Skin of body (tissue), 3 donors: ENCODE measurements at places on chromosomes 2 and 18. TPM values are rescaled to one million over a fixed set of nuclear protein-coding genes. Genes with fewer than 3 reads are reported as not detected.
A peak's percentile ranks its signal among the peaks of the same experiment; 100 is the strongest.

Gene LOXHD1
- 2.8 TPM for total RNA-seq

Gene GAD1
- 3.2 TPM for total RNA-seq

Gene PMAIP1
- total RNA-seq, result 12.9 TPM

Gene PROKR1
- total RNA-seq, result 0.10 TPM

Gene POTEE
- total RNA-seq, result not detected

Gene DLX1
- 1.4 TPM for total RNA-seq

Gene DOK1
- total RNA-seq, result 6.2 TPM

Gene C2orf68
- 21.8 TPM for total RNA-seq

Gene SPP2
- total RNA-seq, result not detected

DNA sequence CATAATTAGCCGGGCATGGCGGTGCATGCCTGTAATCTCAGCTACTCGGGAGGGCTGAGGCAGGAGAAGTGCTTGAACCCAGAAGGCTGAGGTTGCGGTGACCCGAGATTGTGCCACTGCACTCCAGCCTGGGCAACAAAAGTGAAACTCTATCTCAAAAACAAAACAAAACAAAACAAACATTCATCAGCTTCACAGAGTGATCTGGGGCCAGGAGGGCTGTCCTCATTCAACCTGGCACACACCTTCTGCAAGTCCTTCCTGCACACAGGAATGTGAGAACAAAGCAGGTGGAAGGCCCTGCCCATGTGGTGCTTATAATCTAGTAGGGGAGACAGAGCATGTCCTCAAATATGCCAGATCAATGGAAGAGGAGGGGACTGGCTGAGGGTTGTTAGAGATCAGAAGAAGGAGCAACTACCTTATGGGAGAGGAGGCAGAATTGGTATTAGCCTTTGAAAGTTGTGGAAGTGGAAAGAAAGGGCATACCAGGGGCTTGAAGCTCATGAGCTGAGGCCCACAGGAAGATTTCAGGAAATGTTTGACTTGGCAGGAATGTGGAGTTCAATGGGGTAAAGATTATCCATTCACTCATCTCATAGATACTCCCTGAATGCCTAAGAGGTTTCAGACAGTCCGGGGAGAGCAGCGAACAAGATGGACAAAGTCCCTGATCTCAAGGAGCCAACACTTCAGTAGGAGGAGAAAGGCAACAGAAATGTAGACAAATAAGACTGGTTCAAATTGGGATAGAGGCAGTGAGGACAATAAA is 155.3 kb upstream of the SIX3 start:
- DNase-seq, result no peak

DNA sequence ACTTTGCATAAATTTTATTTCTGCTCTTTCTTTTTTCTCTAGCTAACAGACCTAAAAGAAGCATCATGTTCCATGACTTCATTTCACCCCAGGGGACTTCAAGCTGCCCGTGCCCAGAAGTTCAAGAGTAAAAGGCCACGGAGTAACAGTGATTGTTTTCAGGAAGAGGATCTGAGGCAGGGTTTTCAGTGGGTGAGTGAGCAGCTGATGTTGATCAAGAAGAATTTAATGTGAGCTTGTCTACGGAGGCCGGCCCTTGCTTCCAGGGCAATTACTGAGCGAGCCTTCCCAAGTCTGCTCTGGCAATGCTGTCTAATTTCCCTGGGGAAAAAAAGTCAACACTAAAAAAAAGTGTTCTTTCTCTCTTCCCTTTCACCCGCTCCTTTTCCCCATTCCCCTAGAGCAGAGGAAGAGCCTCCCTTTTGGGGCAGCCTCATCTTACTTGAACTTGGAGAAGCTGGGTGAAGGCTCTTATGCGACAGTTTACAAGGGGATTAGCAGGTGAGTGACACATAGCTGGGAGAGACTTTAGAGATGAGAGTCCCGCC is 1.2 kb downstream of the CDK15 start:
- DNase-seq, result peak; percentile 68

DNA sequence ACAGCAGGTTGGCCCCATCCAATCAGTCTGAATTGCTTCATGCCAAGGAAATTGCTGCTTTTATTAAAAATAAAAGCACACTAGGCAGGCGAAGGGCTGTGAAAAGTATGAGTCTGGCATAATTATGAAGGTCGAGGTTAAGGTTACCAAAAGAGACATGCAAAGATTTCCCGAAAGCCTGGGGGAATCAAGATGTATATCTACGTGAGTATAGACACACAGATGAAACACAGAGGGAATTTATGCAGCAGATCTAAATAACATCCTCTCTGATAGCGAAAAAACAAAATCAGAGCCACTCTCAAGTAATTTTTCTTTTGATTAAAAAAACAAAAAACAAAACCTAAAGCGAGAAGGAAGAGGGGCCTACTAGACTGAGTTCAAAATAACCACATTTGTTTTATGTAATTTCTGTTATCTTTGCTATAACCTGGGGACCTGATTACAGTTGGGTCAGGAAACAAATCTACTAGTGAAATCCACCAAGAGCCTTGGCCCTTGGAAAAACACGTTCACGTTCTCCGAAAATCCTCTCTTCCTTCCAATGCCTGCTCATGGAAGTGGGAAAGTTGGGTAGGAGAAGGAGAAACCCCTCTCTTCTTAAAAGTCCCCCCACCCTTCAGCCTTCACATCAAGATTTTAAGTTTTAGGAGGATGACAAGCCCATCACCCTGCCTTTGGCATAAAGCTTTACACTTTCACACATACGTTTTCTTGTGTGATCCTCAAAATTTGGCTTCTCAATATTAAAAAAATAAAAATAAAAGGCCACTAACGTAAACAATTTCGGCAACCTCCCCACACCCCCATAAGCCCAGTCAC is 1.4 kb downstream of the AAK1 start:
- no peak for DNase-seq

- DNase-seq, result no peak
These were observed 1.0 kb upstream of the REV1 start for GRCh38 chr2:99490623-99491461.

GRCh38 chr2:23198316-23199114 is 186.5 kb upstream of the KLHL29 start:
- no peak for DNase-seq

DNA sequence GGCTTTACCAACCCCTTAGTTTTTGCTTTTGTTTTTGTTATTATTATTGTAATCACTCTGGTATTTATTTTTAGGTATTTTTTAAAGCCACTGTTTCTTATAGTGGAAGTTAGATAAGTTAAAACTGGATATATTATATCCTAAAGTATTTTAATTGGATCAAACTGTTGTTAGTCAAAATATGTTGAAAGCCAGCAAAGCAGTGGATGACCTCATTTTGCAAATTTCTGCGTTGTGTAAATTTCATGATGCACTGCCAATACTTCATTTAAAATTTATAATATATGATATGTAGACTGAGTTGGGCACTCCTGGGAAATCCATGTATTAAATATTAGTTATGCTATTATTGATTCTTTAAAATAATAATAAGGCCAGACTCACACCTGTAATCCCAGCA is 661.7 kb upstream of the NRXN1 start:
- no peak for DNase-seq

GRCh38 chr2:54803783-54804751 is 80.6 kb downstream of the EML6 start:
- no peak for DNase-seq

DNA sequence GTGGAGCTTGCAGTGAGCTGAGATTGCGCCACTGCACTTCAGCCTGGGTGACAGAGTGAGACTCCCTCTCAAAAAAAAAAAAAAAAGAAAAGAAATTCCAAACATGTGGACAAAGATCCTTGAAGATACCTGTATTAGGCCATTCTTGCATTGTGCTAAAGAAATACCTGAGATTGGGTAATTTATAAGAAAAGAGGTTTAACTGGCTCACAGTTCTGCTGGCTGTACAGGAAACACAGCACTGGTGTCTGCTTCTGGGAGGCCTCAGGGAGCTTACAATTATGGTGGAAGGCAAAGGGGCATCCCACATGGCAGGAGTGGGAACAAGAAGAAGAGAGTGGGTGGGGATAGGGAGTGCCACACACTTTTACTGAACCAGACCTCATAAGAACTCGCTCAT is 140.1 kb downstream of the SS18 start:
- no peak for DNase-seq

GRCh38 chr18:32875625-32876024 is 102.8 kb upstream of the KLHL14 start:
- DNase-seq, result no peak

- DNase-seq, result no peak
These were observed 135.6 kb downstream of the GALNT14 start for GRCh38 chr2:31002537-31003150.

- DNase-seq, result no peak
These were observed 375.8 kb downstream of the INSIG2 start for GRCh38 chr2:118464046-118464445.

GRCh38 chr2:139911160-139911559 is 1131.0 kb upstream of the NXPH2 start:
- no peak for DNase-seq

- DNase-seq, result no peak
These were observed 48.3 kb upstream of the ITGA4 start for GRCh38 chr2:181408861-181409260.

DNA sequence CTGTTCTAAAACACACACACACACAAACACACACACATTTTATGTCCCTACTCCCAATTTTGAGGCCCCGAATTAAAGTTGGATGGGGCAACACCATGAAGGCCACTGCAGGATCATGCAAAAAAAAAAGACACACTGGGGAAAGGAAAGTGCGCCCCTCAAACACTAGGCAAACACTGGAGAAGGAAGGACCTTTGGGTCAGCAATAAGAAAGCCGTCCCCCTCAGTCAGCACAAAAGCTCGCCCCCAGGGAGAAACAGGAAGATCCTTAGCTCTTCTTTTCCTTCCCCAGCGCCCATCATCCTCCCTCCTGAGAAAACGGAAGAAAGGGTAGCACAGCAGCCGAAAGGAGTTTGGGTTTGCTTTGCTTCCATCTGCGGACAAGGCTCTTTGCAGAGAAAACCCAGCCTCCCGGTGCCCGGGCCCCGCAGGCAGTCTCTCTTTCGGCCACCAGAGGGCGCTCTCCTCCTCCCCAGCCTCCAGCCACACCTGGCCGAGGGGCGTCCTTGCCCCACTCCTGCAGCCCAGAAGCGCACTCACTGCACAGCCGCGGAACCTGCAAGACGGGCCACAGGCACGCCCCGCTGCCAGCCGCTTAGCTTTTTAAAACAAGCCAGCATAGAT is 248.5 kb downstream of the CDH20 start:
- DNase-seq, result peak; percentile 47

GRCh38 chr2:160630801-160631590 is 137.4 kb upstream of the RBMS1 start:
- no peak for DNase-seq

- no peak for DNase-seq
These were observed 48.6 kb downstream of the SMAD2 start for GRCh38 chr18:47881752-47882455.

- DNase-seq, result no peak
These were observed 74.5 kb downstream of the AP1S3 start for GRCh38 chr2:223762853-223763252.
